AG10803 (cell line): ENCODE measurements at places on chromosomes 6 and 20.
A peak's percentile ranks its signal among the peaks of the same experiment; 100 is the strongest.

DNA sequence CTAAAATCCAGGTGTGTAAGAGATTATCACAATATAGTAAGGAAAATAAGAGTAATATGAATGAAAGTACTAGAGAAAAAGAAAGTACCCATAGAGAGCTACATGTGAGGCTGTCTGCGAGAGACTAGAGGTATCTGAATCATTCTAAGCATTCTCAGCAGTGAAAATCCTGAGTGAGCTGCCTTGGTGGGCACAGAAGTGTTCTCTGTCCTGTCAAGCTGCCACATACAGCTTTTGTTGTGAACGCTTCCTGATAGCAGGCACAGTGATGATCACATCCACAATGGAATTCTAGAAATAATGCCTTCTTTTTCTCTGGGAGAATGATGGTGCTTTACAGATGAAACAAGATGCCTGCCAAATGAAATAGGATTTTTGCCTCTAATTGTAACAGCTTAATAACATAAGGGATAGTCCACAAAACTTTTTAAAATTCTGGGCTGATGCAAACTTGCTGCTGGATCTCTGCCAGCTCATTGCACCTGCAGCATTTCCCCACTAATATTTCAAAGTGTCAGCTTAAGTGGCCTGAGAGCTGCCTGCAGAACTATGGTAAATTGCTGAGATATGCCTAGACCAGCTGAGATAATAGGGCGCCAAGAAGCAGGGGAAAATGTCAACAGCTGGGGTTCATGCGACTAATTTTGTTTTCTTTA is 620.5 kb downstream of the DOK5 start:
- no peak for DNase-seq

DNA sequence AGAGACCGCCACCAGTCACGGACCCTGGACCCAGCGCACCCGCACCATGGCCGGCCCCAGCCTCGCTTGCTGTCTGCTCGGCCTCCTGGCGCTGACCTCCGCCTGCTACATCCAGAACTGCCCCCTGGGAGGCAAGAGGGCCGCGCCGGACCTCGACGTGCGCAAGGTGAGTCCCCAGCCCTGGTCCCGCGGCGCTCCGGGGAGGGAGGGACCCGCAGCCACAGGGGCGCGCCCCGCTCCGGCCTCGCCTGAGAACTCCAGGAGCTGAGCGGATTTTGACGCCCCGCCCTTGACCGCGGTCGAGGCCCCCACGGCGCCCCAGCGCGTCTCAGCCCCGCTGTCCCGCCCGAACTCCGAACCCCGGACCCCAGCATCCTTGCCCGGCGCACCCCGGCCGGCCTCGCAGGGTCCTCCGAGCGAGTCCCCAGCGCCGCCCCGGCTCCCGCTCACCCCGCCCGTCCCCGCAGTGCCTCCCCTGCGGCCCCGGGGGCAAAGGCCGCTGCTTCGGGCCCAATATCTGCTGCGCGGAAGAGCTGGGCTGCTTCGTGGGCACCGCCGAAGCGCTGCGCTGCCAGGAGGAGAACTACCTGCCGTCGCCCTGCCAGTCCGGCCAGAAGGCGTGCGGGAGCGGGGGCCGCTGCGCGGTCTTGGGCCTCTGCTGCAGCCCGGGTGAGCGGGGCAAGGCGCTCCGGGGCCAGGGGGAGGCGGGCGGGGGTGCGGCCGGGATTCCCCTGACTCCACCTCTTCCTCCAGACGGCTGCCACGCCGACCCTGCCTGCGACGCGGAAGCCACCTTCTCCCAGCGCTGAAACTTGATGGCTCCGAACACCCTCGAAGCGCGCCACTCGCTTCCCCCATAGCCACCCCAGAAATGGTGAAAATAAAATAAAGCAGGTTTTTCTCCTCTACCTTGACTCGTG is at the start of gene OXT:
Gene OXT, plus strand, starts transcription at position 11 of the 920 bp plus-strand sequence. Its CDS starts 36 bp downstream, at position 47.
- no peak for DNase-seq

DNA sequence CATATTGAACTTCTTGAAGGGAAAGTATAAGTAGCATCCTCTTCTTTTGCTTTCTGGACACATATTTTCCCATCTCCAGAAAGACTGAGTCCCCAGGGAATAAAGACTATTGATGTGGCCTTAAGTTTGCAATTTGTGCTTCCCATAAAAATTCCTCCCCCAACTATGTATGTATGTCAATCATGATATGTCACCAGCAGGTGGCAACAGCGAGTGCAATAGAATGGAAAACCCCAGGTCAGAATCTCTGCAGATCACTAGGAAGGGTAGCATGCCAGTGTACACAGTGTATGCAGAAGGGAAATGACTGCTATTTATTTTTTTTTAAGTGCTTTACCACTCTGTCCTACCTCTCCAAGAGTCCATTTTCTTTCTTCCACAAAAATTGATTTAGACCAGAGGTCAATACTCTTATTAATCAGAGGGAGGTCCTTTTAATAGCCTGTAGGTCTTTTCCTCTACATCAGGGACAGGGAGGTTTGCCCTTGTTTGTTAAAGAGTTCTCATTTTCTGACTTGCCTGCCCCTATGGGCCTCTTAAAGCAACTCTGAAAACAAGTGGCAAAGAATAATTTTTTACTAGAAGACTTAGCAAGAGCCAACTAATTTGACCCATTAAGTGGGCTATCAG is 61.4 kb downstream of the BMP2 start:
- peak; percentile 50 for DNase-seq

- no peak for DNase-seq
Observed at GRCh38 chr6:162889303-162889702, 161.5 kb downstream of the PACRG start.
